ENCODE measurements at places on chromosomes 6 and 20.

DNA sequence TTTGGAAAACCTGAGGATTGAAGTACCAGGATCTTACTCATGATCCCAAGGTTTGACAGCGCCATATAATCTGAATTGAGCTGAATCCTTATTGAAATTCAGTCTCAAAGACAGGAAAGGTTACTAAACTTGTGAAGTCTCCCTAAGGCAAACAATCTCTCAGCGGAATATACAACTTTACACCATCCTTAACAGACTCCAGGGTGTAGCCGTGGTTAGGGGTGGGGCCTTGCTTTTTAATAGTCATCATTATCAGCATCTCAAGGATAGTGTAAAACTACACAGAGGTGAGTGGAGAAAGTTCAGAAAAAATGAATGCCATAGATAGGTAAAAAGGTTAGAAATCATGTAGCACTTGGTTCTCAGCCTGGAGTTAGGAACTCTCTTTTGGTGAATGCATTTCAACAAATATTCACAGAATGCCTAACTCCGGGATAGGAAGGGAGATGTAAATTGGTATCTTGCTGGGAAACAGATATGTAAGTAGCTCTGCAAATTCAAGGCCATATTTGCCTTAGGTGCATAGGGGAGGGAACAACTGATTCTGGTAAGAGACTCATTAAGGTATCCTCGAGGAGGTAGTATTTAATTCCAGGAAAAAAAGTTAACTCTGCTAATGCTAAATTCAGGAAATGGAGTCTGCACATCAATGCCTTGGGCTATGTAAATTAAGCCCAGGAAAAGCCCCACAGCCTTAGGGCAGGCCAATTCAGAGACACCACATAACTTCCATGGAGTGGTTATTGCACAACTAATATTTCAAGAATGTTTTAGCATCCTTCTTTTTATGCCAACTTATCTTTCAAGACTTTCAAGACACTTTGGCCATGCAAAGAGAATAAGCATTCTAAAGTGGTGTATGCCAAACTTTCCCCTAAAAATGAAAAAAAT lies 61.6 kb downstream of the SNAP25 start:
- DNase-seq, result no peak

DNA sequence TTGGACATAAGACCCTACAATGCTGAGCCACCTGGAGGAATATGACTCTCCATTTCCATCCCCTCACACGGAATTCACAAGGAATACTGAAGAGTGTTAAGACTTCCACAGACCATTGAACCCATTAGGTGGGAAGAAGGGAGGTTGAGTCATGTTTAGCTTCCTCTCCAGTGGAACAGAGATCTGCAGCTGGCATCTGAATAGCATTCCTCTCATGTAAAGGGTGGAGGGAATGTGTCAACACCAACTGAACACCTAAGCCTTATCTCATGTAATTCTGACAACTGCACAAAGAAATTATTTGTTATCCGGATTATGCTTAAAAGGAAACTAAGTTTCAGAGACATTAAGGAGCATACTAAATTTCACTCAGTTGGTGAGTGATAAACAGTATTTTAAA lies 705.9 kb downstream of the MAFB start:
- DNase-seq, result no peak

- no peak for DNase-seq
Measured at GRCh38 chr6:110511401-110511800, 35.0 kb upstream of the SLC22A16 start.

DNA sequence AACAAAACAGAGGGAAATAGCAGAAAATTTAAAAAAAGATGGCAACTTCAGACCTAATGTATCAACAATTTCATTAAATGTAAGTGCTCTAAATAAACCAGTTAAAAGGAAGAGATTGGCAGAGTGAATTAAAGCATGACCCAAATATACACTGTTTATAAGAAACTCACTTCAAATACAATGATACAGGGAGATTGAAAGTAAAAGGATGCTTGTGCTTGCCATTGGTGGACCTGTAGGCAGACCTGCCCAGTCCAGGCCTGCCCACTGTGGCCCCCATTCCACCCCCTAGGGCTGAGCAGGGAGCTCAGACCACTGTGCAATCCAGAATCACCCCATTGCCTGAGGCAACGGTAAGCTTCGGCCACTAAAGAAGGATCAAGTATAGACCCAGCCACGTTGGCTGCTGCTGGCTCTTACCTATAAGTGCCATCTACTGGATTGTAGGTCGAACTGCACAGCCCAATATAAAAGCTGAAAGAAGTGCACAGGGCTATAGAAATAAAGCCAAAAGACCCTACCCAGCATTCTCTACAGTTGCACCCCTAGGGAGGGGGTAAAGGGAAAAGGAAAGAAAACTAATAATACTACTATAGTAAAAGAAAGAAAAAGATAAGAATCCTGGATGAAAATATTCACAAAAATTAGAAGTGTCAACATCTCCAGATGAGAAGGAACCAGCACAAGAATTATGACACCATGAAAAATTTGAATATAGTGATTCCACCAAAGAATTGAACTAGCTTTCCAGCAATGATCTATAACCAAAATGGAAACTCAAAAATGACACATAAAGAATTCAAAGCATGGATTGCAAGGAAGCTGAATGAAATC lies 36.1 kb downstream of the PSMB1 start:
- peak; percentile 80 for DNase-seq

- no peak for DNase-seq
Measured at GRCh38 chr6:151722342-151722741, 85.1 kb upstream of the ESR1 start.

- DNase-seq, result peak; percentile 69
Measured at GRCh38 chr20:13995841-13996240, 525 bp downstream of the MACROD2 start.

- no peak for DNase-seq
Measured at GRCh38 chr6:11766043-11766442, 12.6 kb downstream of the ADTRP start.

GRCh38 chr20:49308875-49309274 lies 31.0 kb upstream of the ZNFX1 start:
- DNase-seq, result no peak

DNA sequence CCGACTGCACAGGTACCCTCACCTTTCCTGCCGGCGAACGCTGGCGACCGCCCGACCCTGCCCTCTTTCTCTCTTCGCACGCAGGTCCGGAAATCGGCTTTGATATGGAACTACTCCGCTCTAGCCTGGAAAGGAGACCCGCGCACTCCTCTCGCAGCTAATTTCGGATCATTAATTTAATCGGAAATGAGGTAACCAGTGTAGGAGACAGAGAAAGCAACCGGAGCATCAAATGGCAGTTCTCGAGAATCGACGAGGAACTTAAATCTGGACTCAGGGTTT lies 949 bp upstream of the ATXN1 start:
- DNase-seq, result peak; percentile 28

DNA sequence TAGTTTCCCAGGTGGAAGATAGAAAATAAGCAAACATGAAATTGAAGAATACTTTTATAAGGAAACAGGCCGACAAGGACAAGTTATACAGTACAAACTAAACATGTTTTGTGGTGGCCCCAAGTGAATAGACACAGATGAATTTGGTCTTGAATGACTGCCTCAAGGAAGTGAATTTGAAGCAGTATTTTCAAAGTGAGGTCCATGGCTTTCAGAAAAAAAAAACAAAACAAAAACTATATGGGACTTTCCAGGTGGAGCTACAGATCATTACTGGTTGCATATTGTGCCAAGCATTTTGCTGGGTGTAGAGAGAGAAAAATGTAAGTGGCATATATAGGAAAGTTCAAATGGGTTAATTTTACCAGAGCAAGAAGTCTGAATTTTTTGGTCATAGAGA lies 68.8 kb downstream of the CYB5R4 start:
- DNase-seq, result no peak

DNA sequence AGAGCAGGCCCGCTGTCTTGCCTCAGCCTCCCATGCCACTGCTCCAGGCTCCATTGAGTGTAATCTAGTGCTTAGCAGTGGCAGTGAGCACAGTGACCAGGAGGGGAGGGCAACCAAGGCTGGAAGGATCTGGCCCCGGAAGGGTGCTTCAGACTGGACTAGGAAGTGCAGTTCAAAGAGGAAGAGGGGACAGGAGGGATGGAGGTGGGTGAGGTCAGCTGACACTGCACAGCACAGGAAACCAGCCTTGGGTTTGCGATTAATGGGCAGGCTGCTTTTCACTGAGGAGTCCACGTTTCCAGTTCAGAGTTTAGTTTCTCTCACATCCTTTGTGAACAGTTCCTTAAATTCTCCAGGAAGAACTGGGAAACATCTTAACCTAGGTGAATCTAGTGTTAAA lies 46.9 kb downstream of the CDS2 start:
- DNase-seq, result no peak

DNA sequence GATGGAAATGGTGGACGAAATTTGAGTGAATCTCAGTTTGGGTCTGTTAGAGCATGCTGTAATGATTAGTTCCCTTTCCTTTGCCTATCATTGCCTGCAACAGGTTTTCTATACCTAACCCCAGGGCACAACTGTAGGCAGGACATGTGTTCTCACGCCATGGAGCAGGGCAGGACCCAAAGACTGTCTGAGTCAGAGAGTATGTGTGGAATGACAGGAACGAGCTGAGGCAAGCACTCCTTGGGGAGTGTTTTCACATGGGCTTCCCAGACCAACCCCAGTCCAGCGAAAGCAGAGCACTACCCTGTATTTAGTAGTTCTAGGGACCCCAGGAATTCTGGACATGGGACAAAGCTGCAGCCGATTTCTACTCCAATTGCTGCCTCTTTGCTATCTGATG lies 234.2 kb downstream of the HACE1 start:
- DNase-seq, result no peak

DNA sequence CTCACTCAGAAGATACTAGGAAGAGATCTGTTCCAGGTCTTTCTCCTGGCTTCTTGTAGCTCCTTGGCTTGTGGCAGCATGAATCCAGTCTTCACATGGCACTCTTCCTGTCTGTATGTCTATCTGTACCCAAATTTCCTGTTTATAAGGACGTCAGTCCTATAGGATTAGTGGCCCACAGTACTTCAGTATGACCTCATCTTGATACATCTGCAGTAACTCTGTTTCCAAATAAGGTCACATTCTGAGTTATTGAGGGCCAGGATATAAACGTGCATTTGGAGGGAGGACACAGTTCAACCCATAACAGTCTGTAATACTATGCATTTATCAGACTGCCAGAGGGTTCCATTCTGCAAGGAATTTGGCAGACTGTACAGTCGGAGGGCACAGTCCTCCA lies 57.6 kb upstream of the DYNLRB1 start:
- no peak for DNase-seq

- peak; percentile 56 for DNase-seq
Measured at GRCh38 chr20:52193133-52193532, 1.6 kb upstream of the ZFP64 start.

GRCh38 chr20:40741507-40742106 lies 52.6 kb upstream of the MAFB start:
- DNase-seq, result peak; percentile 7

DNA sequence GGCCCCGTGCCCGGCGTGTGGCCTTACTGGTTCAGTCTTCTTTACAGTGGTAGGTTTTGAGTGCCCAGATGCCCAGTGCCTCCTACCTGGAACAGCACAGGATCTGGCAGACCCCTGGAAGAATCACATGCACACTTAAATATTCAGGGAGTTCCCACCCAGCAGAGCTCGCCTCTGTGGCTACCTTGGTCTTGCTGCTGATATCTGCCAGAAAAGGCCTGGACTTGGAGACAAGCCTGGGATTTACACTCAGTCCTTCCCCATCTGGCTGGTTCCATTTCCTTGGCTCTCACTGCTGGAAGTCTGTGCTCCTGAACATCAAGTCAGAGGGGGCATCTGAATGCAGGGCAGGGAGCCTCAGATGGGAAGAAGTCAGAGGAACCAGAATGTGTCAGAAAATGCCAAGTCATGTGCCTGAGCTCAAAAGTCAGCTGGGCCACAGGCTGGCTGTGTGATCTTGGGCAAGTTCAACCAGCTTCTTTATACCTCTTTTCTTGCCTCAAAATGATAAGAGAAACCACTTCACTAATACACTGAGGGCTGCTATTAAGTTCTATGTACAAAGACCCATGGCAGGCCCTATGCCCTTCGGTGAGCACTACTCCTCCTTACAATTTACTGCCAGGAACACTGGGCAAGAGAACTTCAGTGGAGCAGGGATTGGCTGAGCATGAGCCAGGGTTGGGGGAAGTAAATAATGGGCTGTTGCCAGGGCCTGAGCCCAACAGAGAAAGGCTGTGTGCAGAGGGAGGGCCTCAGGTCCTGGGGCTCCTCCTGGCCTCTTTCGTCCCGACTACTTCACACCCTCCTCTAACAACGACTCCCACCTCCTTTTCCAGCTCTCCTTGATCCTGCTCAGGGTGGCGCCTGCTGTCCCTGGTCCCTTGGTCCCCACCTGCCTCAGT lies 158.1 kb upstream of the PROKR2 start:
- no peak for DNase-seq

GRCh38 chr6:145427232-145427631 lies 308.1 kb downstream of the EPM2A start:
- DNase-seq, result no peak

DNA sequence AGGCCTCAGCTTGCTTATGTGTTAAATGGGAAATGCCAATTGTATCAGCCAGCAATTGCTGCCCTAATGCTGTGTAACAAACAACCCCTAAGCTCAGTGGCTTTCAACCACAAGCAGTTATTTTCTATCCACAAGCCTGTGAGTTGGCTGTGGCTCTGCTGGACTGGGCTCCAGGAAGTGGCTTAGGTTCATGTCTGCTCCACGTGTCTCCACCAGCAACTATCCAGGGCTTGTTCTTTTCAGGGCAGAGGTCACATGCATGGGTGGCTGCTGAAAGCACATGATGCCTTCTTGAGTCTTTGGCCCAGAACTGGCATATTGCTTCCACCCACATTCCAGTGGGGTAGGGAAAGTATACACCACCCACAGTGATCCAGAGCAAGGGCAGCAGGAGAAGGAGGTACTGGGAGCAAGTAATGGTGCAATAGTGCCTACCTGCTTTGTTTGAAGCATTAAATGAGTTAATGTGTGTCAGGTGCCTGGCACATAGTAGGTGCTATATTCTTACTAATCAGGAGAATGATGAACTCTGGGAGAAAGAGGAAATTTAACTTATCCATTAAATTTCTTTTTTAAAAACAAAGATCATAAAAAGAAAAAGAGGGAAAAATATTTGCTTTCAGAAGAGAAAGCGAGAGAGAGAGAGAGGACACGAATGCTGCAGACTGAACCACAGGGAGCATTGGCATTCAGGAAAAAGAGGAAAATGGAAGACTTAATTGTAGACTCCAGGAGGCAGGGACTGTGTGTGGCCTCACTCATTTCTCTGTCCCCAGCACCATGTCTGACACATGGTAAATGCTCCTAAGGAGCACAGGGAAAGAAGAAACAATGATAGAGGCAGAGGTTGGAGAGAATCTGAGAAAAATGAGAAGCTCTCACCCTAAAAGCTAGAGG lies 25.2 kb upstream of the RNF24 start:
- no peak for DNase-seq

Measured in NCI-H2171 treated with DMSO at 0.1 percent for 48 hours (cell line).